Amniotic stem cell (primary cell): ENCODE measurements at places on chromosomes 7 and 10.

GRCh38 chr7:1321411-1322239 is 89.0 kb downstream of the UNCX start:
- DNase-seq = no peak

DNA sequence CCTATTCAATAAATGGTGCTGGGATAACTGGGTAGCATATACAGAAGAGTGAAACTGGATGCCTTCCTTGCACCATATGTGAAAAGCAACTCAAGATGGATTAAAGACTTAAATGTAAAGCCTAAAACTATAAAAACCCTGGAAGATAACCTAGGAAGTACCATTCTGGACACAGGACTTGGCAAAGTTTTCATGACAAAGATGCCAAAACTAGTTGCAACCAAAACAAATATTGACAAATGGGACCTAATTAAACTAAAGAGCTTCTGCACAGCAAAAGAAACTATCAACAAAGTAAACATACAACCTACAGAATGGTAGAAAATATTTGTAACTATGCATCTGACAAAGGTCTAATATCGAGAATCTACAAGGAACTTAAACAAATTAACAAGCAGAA is 129.1 kb upstream of the CTBP2 start:
- no peak for DNase-seq

GRCh38 chr10:13589316-13589715 is 2.6 kb downstream of the PRPF18 start:
- DNase-seq = no peak

- no peak for DNase-seq
Observed at GRCh38 chr10:88256886-88257285, 326.2 kb downstream of the RNLS start.

- DNase-seq = peak; percentile 14
Observed at GRCh38 chr10:31318382-31318853, 598 bp upstream of the ZEB1 start.

DNA sequence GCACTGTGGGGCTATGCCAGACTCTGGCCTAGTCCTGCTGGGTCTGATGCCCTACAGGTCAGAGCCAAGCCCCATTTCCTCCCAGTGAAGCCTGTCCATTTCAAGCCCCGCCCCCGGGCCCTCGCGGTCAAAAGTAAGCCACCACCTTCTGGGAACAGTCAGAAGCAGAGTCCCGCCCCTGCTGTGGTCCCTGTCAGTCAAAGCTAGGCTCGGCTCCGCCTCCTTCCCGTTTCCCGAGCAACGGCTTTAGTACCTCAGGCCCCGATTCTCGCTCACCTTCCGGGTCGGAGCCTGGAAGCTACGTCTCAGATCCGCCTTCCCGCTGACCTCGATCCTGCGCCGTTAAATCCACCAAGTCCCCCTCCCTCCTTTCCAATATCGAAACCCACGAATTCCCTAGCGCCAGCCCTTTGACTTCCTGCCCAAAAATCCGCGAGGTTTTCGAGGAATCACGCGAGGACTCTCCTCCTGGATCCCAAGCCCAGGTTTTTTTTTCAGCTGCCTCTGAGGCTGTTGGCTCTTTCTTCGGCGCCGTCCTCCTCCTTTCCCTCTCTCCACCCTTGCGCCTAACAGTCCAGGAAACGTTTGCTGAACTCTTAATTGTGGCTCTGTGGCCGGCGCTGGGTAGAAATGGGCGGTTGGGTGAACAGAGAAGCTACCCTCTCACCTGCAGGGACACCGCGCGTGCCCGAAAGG is 11.8 kb downstream of the SFXN3 start:
- peak; percentile 98 for DNase-seq

GRCh38 chr10:43258211-43258561 is 8.7 kb downstream of the RASGEF1A start:
- DNase-seq = no peak

GRCh38 chr10:27659786-27660185 is 85.8 kb downstream of the MKX start:
- no peak for DNase-seq

- no peak for DNase-seq
Observed at GRCh38 chr10:127797339-127797738, 60.4 kb downstream of the FOXI2 start.

- no peak for DNase-seq
Observed at GRCh38 chr10:80203835-80204676, 1.3 kb downstream of the ANXA11 start.

GRCh38 chr7:148478551-148478950 is 112.0 kb upstream of the C7orf33 start:
- no peak for DNase-seq

DNA sequence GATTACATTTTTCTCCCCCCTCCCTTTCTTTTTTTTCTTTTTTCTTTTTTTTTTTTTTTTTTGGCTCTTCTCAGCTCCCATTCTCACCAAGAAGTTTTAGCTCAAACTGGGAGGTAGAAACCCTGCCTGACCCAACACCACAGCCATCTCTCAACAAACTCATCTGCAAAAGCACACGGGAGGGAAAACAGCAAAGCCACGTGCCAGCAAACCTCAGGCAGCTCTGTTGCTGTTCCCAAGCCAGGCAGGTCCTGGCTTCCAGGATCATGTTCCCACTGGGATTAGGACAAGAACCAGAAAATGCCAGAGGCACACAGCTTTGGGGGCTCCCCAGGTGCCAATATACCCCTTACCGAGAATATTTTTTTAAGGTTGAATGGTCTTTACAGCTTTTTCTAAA is 56.7 kb downstream of the ITIH5 start:
- DNase-seq = no peak

DNA sequence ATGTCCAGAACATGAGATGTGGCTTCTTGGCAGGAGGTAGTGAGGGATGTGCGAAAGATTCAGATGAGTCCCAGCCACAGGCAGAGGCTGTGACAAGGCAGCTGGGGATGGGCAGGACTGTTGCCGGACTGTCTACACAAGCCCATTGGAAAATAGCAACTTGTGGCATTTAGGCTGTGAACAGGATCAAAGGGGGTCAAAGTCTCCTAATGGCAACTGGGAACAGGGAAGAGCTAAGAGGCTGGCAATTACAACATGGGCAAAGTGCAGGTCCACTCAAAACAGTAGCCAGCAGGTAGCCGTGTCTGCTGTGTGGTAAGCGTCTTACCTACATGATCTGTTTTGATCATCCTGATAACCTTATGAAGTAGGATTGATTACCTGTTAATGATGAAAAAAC is 254.2 kb upstream of the ZNF32 start:
- no peak for DNase-seq

DNA sequence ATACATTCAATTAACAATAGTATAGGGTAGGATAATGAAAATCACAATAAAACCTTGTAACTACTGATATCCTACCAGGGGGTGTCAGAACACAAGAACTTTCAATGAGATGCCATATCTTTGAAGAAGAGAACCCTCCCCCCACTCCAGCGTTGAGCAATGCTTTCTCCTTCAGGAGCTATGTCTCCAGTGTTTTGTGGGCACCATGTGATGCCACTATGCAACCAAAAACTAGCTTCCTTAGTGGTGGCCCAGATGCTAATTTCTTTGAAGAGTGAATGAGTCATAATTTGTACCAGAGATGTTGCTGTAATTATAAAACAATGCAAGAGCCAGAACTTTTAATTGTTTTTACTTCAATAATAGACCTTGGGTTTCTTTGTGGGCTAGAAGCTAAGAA is 76.0 kb upstream of the ADO start:
- DNase-seq = no peak

DNA sequence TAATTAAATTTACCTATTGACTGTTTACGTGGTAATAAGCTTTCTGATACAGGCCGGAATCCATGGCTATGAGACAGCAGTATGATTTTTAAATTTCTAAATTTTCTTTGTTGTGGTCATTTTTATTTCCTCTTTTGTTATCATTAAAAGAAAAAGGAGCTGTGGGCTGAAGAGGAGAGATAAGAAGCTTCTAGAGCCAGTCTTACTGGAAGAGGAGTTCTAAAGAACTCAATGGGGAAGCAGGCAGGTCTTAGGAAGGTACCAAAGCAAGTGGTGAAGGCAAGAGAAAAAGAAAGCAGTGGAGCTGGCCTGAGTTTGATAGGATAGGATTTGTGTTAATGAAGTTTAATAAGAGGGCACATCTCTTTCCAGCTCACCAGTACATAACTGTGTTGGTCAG is 1187.8 kb downstream of the CNTNAP2 start:
- no peak for DNase-seq

- DNase-seq = no peak
Observed at GRCh38 chr7:55140221-55140940, 121.6 kb downstream of the EGFR start.

DNA sequence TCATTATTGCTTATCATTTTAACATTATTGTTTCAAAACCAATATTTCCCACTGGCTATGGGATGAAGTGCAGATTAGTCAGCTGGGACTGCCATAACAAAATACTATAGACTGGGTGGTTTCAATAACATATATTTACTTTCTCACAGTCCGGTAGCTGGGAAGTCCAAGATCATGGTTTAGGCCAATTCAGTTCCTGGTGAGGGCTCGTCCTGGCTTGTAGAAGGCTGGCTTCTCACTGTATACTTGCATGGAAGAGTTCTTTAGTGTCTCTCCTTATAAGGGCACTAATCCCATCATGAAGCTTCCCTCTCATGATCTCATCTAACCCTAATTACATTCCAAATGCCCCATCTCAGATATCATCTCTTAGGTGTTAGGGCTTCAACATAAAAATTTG is 101.3 kb downstream of the CHRM2 start:
- no peak for DNase-seq

GRCh38 chr10:73908853-73909539 is 1.9 kb upstream of the PLAU start:
- peak; percentile 87 for DNase-seq

DNA sequence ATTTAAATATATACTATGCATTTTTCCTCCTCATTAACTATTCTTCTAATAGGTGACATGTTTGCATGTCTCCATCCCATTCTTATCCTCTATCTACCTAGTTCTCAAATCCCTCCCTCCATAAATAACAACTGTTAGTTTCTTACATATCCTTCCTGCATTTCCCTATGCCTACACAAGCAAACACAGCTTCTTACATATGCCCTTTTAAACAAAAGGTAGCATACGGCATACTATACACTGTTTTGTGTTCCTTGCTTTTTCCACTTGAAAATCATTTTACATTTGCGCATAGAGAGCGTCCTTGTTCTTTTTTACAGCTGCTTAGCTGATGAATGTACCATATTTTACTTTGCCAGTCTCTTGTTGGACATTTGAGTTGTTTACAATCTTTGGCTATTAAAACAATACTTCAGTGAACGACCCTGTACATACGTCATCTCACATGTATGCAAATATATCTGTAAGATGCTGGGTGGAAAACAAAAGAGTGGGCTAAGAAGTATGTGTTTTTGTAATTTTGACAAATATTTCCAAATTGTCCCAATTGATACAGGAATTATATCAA is 7.8 kb downstream of the GOT1 start:
- DNase-seq = no peak

GRCh38 chr7:155448632-155449007 is 9.3 kb upstream of the EN2 start:
- no peak for DNase-seq

- no peak for DNase-seq
Observed at GRCh38 chr10:30282221-30282620, 66.9 kb downstream of the MTPAP start.

DNA sequence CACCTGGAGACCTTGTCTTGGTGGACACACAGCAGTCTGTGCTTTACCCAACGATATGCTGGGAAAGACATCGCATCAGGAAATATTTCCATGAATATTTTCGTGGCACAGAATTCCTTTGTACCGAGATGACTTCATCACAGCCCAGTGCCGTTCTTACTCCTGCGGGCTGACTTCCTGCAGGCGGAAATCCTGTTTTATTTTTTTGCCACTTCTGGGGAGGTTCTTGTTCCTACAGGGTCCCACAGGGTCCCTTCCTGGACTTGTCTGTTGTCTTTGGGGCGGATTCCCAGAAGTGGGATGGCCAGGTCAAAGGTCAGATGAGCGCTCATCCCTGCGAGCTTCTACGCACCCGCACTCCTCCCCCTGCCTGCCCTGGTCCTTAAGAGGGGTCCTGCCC is 86.5 kb downstream of the DNAJB6 start:
- no peak for DNase-seq

DNA sequence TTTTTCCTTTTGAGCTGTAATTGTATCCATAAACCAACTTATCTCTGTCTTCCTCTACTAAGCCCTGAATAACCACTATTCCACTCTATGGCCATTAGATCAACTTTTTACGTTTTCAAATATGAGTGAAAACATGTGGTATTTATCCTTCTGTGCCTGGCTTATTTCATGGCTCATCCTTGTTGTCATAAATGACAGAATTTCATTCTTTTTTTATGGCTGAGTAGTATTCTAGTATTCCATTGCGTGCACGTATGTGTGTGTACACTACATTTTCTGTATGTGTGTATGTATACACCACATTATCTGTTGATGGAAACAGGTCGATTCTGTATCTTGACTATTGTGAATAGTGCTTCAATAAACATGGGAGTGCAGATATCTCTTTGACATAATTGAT is 11.1 kb downstream of the CDK1 start:
- DNase-seq = no peak

DNA sequence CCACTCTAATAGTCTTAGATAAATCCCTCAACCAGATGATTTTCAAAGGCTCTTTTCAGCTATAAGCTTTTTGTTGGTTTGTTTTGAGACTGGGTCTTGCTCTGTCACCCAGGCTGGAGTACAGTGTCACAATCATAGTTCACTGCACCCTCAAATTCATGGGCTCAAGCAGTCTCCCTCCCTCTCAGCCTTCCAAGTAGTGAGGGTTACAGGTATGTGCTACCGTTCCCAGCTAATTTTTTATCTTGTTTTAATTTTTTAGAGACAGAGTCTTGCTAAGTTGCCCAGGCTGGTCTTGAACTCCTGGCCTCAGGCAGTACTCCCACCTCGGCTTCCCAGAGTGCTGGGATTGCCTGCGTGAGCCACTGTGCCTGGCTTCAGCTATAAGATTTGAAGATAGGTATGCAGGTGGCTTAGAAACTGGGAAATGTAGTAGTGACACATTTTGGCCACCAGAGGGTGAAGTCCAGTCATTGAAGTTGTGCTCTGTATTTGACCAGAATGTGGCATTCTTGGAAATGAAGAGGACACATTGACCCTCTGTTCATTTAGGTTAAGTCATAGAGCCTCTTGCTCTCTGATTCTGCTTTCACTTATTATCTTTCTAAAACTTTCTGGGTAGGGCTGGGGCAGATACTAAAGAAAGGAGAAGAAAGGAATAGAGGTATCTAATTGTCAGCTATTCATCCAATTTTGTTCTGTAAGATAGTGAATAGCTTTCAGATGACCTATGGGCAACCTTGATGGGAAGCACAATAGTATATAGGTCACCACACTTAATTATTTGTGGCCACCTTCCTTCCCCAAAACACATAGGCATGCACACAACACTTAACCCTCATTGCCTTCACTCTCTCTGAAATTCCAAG is 36.0 kb downstream of the R3HCC1L start:
- DNase-seq = no peak

DNA sequence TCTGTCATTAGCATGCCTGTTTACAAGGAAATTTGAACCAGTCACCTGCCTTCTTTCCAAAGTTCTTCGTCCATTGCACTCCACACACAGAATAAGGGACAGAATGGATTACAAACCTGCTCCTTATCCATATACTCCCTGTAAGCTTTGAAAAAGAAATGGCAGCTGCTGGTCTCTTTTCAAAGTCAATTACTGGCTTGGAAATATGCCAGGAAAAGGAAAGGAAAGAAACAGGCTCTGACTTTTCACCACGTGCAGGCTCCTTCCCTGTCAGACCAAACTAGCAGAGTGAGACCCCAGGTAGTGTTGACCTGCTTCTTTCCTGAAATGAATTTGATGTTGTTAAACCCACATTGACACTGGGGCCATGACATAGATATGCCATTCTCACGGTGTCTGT is 84.5 kb downstream of the LHFPL3 start:
- DNase-seq = no peak
